Type B pancreatic cell (in vitro differentiated cells): ENCODE measurements at places on chromosomes 5 and 9.
A peak's percentile ranks its signal among the peaks of the same experiment; 100 is the strongest.

DNA sequence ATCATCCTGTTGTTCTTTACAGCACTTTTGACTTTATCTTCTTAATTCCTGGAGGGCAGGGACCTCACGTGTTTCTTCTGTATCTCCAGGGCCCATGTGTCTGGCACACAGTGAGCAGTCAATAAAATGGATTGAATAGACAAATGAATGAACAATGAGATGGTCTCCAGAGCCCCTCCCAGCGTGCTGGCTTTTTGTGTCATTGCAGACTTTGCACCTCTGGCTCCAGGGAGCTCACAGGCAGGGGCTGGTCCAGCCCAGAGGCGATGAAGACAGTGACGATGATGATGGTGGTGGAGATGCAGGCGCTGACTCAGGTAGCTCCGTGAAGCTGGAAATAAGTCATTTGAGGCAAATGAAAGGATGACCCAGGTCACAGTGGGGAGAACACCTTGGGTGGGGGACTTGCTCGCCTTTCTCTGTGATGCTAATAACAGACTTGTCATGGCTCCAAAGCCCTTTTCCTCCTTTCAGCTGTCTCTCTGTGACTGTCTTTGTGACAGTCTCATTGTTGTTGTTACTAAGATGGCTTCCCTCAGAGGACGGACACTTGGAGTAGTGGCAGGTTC lies 30.4 kb upstream of the FABP6 start:
- DNase-seq = no peak

- DNase-seq = no peak
These were observed 262.1 kb downstream of the ENC1 start for GRCh38 chr5:74378464-74378863.

- no peak for DNase-seq
These were observed 17.6 kb downstream of the FGF1 start for GRCh38 chr5:142668336-142668735.

- DNase-seq = no peak
These were observed 115.1 kb downstream of the BAAT start for GRCh38 chr9:101269591-101270283.

DNA sequence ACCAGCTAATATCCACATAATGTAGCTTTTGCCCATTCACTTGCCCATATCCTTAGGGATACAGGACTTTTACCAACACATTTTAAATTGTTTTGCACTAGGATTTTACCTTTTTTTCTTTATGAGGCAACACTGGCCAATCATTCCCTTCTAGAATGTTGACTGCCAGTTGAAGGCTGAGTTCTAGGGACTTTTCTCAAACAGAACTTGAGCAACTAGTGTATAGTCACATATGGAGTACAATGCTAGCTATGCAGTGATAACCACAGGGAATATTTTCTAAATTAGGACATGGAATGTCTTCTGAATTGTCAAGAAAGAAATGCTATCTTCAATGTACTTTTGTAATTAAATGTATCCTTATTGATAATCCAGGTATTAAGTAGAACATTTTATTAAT lies 133.6 kb downstream of the OXCT1 start:
- DNase-seq = no peak

GRCh38 chr5:169717288-169717687 lies 80.2 kb downstream of the DOCK2 start:
- no peak for DNase-seq

DNA sequence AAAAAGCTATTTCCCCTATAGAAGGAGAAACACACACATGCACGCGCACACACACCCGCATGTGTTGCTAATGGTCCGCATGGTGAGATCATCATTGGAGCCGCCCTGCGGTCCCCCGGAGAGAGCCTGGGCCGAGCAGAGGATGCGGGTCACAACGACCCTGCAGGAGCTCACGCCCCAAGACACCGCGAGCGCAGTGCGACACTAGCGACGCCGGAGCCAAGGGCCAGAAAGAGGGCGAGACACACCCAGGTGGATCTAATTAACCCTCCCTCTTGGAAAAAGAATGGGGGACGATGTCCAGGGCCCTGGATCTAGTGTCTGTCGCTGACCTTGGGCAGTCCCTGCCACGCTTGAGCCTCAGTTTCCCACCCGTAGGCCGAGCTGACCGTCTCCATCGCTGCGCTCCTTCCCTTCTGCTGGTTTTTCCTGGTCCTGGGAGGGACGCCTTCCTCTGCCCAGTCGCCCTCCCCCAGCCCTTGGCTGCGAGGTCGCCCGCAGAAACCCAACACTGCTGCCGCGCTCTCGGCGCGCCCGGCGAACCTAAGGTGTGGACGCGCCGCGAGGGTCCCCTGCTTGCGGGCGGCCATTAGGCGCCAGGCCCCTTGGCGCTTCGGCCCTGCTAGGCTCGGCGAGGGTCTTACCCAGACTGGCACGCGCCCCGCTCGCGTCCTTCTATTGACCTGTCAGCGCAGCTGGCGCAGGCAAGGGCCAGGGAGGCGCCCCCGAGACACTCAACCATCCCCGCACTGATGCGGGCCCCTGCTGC lies 47.5 kb upstream of the RNF20 start:
- DNase-seq = peak; percentile 69

- no peak for DNase-seq
These were observed 32.9 kb downstream of the NTRK2 start for GRCh38 chr9:84702471-84702870.

DNA sequence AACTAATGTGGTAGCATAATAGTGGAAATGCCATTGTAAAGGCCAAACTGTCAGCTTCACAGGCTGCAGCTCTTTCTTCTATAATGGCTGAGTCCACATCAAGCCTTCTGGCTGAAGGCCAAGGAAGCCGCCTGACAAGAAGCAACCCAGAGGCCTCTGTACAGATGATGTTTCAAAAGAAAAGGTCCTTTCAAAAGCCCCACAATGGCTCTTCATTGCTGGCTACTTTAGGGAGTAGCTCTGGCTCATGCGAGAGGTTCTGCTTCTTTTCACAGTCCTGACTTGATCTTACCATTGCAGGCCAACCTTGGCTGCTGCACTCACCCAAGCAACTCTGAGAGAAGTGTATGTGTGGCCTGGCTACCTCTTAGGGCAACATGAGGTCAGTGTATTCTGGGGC lies 54.5 kb upstream of the EQTN start:
- no peak for DNase-seq

DNA sequence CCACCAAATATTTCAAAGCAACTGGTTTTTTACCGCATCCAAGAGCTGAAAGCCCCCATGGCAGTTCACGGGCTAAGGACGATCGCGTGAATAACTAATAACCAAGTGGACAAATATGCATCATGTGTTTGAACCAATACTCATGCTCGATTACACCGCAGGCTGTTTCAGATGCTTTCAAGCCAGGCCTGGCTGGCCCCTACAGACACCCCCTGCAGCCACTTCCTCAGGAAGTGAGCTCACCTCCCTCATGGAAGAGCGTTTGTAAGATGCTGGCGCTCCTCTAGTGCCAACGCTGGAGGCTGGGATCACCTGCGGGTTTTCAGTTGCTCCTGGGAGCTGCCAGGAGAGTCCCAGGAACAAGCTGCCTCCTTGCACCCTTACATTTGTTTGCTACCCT lies 53.9 kb upstream of the PTCH1 start:
- no peak for DNase-seq

- DNase-seq = no peak
These were observed 492.7 kb downstream of the RASEF start for GRCh38 chr9:82570226-82570625.

DNA sequence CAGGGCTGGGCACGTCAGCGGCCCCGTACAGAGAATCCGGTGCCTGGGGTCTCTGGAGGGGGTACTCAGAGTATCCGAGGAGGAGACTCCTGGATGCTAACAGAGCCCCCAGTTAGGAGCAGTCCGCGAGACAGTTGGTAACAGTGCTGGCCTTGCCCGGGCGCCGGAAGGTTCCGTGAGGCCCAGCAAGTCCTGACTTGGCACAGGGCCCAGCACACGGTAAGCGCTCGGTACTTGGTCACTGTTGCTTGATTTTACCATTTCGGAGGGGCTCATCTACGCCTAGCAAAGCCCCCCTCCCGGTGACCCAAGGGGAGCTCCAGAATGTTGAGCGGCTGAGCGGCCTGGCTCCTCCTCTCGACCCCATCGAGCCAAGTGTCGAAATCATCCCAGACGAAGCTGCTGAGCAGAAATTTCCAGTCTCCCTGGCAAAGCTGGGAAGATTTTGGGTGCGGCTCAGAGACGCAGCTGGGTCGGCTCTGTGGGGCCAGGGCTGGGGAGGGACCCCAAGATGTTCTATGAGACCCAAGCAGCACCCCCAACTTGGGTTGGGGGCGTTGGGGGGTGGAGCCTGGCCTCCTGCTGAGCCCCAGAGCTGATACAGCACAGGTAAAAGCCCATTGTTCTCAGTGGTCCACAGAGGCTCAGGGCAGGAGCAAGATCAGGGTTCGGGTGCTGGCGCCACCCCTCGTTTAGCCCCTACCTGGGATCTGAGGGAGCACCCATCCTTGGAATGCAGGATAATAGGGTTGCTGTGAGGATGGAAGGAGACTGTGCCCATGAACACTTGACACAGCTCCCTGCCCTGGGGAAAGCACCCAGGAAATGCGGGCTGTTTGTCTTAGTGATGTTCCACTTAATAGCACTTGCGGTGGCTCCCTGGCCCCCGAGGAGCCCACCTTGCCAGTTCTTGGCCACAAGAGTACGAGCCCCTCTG lies 137.2 kb downstream of the C9orf50 start:
- no peak for DNase-seq

DNA sequence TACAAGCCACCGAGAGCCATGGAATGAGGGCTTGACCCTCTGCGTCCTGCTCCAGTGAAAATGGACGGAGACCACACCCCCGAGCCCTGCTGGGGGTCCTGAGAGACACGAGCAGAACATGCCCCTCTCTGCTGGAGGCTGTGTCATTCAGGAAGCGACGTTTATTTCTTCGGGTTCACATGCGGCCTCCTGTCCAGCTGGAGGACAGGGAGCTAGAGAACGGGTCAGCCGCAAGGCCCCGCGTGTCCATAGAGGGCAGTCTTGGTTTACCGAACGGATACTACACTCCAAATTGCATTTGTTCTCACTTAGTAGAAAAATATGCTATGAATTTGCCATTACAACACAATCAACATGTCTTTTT lies 36.1 kb downstream of the MRPL36 start:
- peak; percentile 58 for DNase-seq

DNA sequence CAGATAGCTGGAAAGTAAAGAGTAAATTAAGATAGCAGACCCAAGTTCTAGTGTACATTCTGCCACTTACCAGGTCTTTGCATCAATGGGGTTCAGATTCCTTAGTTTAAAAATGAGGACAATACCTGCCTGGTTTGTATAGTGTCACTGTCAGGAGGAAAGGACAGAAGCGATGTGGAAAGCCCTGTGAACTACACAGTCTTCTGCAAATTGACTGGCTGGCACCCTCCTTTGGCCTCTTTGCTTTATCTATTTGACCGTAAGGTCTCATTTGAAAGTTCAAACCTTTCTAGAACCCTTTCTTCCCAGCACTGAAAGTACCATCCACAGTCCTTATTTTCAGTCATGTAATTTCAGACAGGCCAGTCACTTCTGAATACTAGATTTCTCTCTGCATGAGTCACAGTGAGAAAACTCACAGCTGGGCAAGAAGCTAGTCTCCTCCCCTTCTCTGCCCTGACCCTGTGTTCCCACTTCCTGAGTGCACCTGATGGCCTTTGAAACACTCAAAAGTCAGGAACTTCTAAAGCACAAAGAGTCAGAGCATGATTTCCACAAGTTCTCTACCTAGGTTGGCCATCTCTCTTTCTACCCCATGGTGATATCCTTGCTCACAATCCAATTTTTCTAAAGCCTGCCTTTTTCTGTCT lies 91.3 kb upstream of the RASEF start:
- DNase-seq = no peak

DNA sequence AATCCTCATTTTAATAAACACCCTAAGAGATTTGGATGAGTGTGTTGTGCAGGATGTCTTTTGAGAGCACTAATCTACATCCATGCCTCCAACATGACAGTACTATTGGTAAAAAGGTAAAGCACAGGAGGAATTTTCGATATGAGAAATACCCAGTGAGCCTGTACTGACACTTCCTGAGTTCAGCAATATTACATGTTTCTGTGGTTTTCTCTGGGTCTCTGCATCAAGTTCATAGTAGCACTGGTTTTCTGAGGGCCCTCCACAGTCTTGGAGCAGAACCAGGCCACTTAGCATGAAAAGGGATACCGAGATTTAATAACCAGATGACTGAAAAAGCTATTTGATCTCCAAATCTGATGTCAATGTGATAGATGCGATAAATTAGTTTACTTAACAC lies 524.1 kb downstream of the TMEM38B start:
- no peak for DNase-seq
